Foreskin keratinocyte (primary cell): ENCODE measurements at places on chromosomes 12 and 14. TPM values are rescaled to one million over a fixed set of nuclear protein-coding genes. Genes with fewer than 3 reads are reported as not detected.

DNA sequence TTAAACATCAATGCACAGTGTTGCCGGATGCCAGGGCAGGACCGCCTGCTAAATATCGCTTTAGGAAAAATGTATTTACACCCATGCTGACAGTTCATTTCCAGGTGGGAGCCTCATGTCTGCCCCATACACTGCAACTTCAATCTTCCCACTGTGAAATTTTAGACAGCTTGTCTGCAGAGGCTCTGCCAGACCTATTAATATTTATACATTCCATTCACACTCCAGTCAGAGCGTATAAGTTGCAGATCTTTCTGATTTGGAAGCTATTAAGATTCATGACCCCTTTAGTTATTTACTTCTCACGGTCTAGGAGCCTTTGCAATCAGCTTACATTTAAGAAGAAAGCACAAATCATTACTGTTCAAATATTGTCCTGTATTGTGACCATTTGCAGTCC is 357.4 kb downstream of the ATP23 start:
- DNase-seq, result no peak

GRCh38 chr14:73747379-73748211 is 33.4 kb upstream of the PNMA1 start:
- no peak for DNase-seq

The GLT1D1 gene
- not detected in 2 replicates for total RNA-seq

DNA sequence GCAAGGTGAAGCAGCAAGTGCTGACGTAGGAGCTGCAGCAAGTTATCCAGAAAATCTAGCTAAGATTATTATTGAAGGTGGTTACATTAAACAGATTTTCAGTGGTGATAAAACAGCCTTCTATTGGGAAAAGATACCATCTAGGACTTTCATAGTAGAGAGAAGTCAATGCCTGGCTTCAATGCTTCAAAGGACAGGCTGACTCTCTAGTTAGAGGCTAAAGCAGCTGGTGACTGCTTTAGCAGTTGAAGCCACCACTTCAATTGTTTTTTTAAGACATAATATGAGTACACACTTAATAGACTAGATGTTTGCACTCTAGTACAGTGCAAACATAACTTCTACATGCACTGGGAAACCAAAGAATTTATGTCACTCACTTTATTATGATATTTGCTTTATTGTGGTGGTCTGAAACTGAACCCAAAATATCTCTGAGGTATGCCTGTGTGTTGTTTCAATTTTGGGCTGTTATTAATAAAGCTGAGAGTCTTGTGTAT is 1026.9 kb upstream of the FOXG1 start:
- DNase-seq, result no peak

The MUCL1 gene
- total RNA-seq, result not detected in 2 replicates

The NDUFA12 gene
- 181 and 189 TPM in 2 replicates for total RNA-seq

- no peak for DNase-seq
Measured at GRCh38 chr12:57479376-57480115, at the start of gene ARHGAP9. Gene ARHGAP9, minus strand, starts transcription at chr12:57479866. Its CDS starts 460 bp downstream, at chr12:57479406.

- no peak for DNase-seq
Measured at GRCh38 chr12:22766911-22767420, 142.0 kb downstream of the ETNK1 start.

GRCh38 chr14:33617154-33617553 is 333.7 kb downstream of the EGLN3 start:
- DNase-seq, result peak; percentile 63

DNA sequence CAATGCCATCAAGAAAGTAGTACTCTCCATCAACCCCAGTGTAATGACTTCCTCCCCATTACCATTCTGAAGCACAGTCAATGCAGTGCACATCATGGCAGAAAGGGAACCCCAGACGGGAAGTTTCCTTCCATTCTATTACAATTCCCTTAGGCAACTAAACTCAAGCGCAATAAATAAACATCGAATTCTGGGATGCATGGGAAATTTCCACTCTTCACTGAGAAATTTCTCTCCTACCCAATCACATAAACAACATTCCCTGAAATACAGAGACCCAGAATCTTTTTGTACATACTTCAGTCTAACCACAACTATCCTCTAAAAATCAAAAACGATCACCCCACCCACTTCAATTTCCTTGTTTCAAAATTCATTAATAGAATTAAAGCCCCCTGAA is 20.0 kb downstream of the SARNP start:
- no peak for DNase-seq

DNA sequence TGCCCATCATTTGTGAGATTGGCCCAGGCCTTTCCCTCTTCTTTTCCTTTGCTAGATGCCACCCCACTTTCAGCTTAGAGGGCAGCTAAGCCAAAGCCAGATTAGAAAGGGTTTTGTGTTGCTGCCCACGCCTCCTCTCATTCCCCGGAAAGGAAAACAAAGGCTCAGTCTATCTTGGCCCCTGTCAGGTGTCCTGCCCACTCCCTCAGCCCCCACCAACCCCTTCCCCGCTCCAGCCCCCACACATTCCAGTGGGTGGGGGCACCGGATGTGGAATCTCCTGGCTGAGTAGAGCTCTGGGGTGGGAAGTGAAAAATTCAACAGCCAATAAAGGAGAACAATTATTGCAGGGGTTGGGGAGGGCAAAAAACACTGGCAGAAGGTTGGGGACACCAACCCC is 2.2 kb downstream of the BLOC1S1 start:
- no peak for DNase-seq

GRCh38 chr14:98944989-98945388 is 327.0 kb downstream of the BCL11B start:
- no peak for DNase-seq

DNA sequence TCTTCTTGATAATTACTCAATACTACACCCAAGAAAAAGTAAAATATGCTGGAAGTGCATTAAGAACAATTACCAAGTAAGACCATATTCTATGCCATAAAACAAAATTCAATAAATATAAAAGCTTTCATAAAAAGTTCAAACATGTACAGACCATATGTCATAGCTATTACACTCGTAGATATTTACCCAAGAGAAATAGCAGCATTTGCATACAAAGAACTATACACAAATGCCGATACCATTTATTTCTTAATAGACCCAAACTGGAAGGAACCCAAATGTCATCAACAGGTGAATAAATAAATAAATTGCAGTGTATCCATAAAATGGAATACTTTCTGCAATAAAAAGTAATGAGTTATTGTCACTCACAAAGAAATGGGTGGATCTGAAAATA is 78.3 kb upstream of the SLC16A7 start:
- no peak for DNase-seq

DNA sequence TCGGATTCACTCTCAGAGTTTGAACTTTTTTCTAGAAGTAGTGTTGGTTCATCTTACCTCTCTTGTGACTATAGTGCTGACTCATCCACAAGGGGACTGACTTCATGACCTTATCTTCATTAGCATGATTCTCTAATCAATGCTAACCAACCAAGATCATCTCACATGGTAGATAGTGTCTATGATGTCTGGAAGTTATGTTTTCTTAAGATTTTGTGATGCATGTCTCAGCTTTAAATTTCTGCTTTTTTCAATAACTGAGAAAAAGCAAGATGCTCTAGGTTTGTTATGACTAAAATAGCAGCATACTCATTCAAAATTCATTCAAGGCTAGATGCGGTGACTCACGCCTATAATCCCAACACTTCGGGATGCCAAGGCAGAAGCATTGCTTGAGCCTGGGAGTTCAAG is 12.3 kb upstream of the SLC35E3 start:
- no peak for DNase-seq

DNA sequence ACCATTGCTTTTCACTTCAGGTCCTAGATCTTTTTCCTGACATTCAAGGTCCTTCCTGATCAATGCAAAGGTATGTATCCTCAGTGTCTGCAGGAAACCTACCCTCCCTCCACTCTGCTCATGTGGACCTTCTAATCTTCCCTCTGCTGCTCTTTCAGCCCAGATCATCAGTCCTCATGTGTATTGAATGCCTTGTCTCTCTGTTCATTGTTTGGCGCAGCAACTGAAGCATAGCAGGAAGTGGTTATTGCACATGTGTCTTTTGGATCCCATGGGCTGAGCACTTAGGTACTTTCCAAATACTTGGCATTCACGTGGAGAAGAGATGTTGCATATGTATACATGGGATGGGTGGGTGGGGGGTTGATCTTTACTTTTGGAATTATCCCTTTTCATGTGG is 4.3 kb upstream of the NIN start:
- no peak for DNase-seq

GRCh38 chr14:39302124-39302810 is 68.6 kb downstream of the MIA2 start:
- DNase-seq, result no peak

DNA sequence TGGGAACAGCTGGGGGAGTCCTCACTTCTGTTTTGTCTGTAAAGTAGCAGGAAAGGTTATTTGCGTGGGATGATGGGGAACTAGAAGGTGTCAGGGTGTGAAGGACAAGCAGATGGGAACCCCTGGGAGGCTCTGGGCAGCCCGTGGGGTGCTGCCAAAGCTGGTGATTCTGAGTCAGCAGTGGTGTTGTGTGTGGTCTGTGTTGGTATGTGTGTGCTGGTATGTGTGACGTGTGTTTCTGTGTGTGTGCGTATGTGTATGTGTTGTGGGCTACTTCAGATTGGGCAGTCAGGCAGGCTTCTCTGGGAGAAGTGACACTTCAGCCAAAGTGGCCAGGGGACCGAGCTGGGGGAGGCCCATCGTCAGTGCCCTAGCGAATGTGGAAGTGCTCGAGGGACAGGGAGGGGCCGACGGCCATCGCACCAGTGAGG is 15.3 kb upstream of the BDKRB2 start:
- DNase-seq, result no peak

DNA sequence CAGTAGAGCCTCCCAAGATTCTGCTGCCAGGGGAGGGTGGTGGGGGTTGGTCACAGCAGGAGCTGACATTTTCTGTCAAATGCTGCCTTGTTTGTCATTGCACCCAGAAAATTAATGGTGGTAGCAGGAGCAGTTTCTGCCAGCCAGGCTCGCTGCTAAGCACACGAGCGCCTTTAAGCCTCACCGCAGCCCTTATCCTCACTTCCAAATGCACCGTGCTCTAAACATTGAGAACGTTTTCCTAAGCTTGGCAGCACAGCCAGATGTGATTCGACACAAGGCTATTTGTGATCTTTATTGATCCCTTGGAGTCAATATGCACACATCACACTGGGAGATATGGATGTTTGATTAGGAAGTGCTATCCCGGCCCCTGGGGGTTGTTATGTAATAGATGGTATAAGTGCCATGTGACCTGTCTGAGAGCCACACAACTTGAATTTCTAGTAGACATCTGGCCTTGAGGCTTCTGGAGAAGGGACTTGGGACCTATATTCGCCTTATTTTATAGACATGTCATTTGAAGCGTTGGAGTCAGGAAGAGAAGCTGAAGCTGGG is 31.6 kb upstream of the BEGAIN start:
- DNase-seq, result no peak

GRCh38 chr12:31867292-31867691 is 91.9 kb upstream of the RESF1 start:
- no peak for DNase-seq

GRCh38 chr12:52274521-52275120 is at the start of gene KRT86:
Gene KRT86, plus strand, starts transcription at chr12:52274645. Its CDS starts 27,272 bp downstream, at chr12:52301917.
- no peak for DNase-seq

- peak; percentile 64 for DNase-seq
Measured at GRCh38 chr14:103362780-103363179, 22.4 kb upstream of the MARK3 start.

The EPYC gene
- not detected in 2 replicates for total RNA-seq

- DNase-seq, result no peak
Measured at GRCh38 chr12:116261525-116262100, 15.9 kb downstream of the MED13L start.

The KIF26A gene
- total RNA-seq, result 1.3 and 2.0 TPM in 2 replicates

The C1S gene
- total RNA-seq, result 1.3 and 1.9 TPM in 2 replicates

DNA sequence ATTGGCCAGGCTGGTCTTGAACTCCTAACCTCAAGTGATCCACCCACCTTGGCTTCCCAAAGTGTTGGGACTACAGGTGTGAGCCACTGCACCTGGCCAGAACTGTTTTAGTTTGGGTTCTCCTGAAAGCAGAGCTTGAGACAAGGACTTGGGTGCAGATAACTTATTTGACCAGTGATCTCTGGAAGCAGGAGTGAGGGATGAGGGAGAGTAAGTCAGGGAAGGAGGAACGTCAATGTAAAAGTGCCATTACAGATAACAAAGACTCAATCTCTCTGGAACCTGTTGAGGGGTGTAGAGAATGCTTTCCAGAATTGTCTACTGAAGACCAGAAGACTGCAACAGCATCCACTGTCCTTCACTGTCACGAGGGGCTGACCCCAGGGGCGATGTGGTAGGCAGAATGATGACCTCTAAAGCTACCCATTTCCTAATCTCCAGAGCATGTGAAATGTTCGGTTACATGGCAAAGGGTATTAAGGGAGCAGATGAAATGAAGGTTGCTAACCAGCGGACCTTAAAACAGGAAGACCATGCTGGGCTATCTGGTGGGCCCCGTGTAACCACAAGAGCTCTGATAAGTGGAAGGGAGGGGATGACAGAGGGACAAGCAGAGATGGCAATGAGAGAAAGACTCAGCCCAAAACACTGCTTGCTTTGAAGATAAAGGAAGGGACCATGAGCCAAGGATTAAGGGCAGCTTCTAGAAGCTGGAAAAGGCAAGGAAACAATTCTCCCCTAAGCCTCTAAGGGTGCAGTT is 207.8 kb downstream of the RBM19 start:
- no peak for DNase-seq

The B4GALNT3 gene
- 7.3 and 7.7 TPM in 2 replicates for total RNA-seq

DNA sequence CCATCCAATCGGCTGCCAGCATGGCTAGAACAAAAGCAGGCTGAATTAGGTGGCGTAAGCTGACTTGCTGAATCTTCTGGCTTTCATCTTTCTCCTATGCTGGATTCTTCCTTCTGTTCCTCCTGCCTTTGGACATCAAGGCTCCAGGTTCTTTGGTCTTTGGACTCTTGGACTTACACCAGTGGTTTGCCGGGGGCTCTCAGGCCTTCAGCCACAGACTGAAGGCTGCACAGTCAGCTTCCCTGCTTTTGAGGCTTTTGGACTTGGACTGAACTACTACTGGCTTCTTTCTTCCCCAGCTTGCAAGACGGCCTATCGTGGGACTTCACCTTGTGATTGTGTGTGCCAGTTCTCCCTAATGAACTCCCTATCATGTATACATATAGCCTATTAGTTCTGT is 42.0 kb downstream of the RPS6KA5 start:
- DNase-seq, result no peak

The C12orf76 gene
- total RNA-seq, result 3.4 and 4.0 TPM in 2 replicates

The PNP gene
- 120 and 146 TPM in 2 replicates for total RNA-seq

DNA sequence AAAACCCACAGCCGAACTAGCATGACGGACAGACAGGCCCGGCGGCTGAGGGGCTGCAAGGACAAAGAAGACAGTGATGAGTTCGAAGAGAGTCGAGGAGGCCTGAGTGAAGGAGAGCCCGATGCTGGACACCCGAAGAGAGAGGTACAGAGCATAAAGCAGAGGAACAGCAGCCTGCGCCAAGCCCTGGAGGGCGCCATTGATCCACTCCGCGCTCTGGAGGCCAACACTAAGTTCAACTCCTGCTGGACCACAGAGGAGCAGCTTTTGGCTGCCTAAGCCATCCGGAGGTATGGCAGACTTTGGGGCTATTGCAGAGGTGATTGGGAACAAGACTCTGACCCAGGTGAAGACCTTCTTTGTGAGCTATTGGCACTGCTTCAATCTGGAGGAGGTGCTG is 7.8 kb upstream of the PLXNC1 start:
- DNase-seq, result no peak

GRCh38 chr12:30023186-30023585 is 239.4 kb upstream of the TMTC1 start:
- DNase-seq, result no peak

The OR6C2 gene
- not detected in 2 replicates for total RNA-seq
